Sciatic nerve (tissue), 2 donors: ENCODE measurements at places on chromosomes 6 and 20. TPM values are rescaled to one million over a fixed set of nuclear protein-coding genes. Genes with fewer than 3 reads are reported as not detected.

Gene PTCRA
- 0.40 TPM for total RNA-seq

Gene KHDC1L
- total RNA-seq, result not detected

DNA sequence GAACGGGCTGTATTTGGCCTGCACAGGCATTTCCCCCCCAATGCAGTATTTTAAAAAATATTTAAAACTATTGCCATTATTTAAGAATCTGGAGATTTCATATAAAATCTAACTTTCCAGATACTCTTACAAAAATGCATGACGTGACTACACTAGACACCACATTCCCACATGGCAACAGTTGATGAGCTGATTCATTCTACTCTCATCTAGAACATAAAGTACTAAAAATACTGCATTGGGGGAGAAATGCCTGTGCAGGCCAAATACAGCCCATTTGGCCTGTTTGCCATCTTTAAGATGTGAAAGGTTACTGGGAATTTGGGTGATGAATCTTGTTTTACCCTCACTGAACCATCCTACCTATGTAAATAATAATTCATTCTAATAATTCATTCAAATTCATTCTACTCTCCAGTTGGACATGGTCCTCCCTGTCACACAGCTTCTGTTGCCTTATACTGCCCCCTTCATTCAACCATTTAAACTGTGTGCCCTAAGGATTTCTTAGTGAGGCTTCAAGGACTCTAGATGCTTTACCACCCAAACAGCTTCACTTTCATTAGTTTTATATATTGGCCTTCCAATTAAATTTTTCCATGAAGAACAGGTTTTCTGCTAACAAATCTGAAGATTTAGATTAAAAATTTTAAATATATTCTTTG is 6.9 kb upstream of the ZSCAN16 start:
- no peak for DNase-seq

GRCh38 chr6:142401838-142402237 is 100.0 kb downstream of the ADGRG6 start:
- no peak for DNase-seq

DNA sequence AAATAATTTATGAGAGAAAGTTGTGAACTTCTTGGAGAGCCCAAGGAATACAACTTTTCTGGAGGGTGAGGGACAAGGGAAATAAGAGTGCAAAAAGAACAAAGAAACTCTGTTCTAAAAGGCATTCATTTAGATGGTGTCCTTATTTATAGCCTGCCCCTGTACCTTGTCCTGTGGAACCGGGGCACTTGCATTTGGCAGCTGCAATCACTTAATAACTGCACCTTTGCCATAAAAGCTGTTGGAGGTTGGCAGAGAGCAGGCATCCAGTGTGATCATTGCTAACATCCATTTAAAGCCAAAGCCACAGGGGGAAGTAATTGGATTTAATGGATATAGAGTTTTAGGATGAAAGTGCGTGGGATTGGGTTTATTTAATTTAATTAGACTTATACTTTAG is 50.8 kb upstream of the SGK1 start:
- no peak for DNase-seq

- no peak for DNase-seq
These were observed 124.5 kb downstream of the MRPL14 start for GRCh38 chr6:44002593-44003344.

GRCh38 chr20:57559658-57560553 is 1.0 kb upstream of the PCK1 start:
- DNase-seq, result no peak

GRCh38 chr20:48676795-48677460 is 150.9 kb downstream of the PREX1 start:
- no peak for DNase-seq
